ENCODE measurements at places on chromosomes 5 and 9.

DNA sequence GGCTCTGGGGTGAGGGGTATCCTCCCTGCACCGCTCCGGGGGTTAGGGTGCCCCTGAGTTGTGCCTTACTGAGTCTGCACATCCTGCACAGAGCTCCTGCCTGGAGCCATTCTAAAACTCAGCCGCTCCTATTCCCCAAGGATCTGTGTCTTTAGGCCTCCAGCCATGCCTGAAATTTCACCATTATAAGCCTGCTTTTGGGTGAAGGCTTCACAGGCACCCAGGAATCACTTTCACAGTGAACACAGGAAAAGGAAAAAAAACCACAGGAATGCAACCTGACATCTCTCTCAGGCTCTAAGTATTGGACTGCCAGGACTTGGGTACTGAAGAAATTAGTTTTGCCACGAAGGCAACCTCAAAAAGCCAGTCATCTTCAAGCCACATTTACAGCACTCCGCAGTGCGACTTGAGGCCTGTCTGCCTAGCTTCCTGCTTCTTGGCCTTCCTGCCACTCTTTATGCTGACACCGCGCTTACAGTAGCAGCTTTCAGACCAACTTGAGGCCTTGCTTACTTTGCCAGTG, 30.9 kb downstream of the GALNT10 start:
- DNase-seq, result peak; percentile 10

GRCh38 chr9:105127863-105128220, 116.6 kb upstream of the SLC44A1 start:
- DNase-seq, result peak; percentile 12

DNA sequence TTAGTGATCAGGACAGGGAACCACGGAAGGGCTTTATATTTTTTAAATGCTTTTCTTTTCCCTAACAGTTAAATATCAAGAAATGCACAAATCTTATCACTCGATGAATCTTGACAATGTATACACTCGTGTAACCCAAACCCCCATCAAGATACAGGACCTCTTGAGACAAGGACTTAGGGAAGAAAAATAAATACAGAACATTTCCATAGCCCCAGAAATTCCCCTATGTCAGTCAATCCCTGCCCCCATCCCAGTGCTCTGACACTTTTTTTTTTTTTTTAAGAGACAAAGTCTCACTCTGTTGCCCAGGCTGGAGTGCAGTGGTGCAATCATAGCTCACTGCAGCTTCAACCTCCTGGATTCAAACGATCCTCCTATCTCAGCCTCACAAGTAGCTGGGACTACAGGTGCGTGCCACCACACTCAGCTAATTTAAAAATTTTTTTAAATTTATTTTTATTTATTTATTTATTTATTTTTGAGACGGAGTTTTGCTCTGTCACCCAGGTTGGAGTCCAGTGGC, 2.7 kb downstream of the SPINK4 start:
- no peak for DNase-seq

DNA sequence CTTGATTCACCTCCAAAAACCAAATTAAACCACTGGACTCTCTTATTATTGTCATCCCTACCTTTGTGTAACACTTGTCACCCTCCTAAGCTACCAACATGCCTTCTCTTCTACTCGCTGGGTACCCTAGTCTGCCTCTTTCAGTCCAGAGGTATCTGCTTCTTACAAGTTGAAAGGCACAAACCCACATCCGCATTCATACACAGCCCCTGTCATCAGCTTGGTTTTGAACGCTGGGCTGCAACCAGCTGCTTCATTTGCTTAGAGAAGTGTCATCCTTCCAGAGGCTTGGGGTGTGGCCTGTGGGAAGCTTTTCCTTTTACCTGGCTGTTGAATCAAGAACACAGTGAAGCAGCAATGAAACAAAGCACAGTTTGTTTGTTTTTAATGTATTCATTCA, 138.8 kb upstream of the WWC1 start:
- no peak for DNase-seq

GRCh38 chr5:113205323-113205722, 228.7 kb downstream of the DCP2 start:
- no peak for DNase-seq

DNA sequence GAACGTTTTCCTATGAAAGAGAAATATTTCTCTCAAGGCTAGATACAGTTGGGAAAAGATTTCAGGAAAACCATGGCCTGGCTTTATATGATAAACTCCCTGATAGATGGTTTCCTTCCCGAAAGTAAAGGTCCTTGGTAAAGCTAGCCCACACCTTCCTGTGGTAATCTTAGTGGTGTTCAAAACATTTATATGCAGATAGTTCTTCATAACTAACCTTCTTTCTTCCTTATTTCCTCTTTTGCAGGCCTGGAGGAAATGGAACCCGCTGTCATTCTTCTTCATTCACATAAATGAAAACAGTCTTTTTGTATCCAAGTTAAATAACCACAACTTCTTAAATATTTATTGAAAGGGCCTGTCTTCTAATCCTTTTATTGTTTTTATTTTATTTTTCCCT, 474.0 kb upstream of the ACTBL2 start:
- no peak for DNase-seq

DNA sequence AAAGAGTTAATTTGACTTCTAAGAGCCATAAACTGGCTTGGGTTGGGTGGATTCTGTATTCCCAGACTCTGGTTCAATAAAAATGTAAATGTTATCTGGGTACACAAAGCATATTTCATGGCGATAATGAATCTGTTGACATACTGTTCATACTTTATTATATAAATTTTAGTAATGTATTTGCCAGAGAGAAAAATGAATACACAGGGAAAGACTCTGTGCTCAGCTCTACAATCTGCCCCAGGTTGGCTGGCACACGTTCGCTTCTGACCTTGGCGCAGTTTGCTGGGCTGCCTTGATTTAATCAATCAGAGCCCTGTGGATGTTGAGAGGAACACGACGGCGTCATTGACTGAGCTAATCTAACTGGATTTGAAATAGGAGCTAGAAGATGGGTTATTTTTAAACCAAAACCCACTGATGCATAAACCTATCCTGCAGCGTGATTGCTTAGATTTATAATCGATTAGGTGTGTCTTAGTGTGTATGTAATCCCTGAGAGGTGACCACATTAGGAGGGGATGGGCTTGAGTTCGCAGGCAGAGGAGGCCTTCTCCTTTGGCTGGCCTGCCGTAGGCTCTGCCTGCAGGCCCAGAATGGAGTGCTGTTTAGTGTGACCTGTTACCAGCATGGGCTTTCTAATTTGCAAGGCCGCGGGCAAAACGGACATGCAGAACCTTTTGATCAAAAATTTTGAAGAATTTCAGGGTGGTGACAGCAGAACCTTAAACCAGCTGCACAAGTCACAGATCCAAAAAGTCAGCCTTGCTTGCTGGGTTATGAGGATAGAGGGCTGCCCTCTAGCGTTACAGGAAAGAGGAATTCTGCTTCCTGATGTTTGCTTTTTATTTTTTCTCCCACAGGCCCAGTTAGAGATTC, 3.9 kb upstream of the ADCY2 start:
- peak; percentile 23 for DNase-seq

- no peak for DNase-seq
Observed at GRCh38 chr9:12815888-12816287, 41.1 kb downstream of the LURAP1L start.

- no peak for DNase-seq
Observed at GRCh38 chr9:137630126-137630525, 11.3 kb downstream of the EHMT1 start.

- no peak for DNase-seq
Observed at GRCh38 chr9:108759399-108759798, 96.4 kb downstream of the ACTL7B start.

DNA sequence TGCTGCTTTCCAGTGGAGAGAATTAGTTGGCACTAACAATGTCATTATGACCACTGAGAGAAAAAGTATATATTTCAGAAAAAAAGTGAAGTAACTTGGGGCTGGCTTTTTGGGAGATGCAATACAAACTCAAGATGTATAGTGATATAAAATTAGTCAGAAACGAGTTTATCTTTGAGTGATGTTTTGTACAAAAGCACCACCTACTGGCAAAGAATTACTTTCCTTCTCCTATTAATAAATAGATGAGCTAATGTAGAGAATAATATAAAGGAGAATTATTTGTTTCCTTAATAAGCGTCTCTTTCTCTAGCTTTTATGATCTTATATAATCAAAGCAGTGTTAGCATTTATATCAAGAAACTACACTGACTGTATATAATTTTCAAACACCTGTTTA, 158.8 kb downstream of the MEF2C start:
- no peak for DNase-seq

DNA sequence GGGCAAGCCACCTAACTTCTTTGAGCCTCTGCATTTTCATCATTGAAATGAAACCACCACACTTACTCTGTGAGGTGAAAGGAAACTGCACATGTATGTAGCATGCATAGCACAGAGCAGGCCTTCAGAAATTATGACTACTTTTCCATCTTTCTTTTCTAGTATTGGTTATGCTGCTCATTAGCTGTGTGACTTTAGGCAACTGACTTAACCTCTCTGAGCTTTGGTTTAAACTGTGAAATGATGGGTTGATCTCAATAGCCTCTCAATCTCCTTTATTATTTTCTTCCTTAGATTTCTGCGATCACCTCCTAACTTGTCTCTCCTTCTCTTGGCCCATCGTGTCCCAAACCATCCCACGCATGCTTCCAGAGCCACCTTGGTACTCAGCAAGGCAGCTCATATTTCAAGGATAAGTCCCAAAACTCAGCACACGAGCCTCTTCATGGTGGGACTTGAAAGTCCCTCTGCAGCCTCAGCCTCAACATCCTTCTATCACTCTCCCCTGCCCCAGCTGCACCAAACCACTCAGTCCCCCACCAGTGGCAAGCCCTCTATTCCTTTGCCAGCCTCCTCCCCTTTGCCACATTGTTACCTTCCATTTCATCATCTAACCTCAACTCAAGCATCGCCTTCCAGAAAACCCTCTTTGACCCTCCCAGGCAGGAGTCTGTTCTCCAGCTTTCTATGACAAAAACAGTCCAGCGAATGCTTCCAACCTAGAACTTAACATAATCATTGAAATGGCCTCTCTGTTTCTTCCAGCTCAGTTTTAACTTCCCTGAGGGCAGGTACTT, 60.3 kb upstream of the DNAH5 start:
- no peak for DNase-seq

DNA sequence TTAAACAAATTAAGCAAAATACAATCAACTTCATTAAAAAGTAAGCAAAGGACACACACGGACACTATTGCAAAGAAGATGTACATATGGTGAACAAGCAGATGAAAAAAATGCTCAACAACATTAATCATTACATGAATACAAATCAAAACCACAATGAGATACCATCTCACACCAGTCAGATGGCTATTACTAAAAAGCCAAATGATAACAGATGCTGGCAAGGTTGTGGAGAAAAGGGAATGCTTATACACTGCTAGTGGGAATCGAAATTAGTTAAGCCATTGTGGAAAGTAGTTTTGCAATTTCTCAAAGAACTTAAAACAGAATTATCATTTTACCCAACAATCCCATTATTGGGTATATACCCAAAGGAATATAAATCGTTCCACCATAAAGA, 636.2 kb upstream of the ST8SIA4 start:
- no peak for DNase-seq

DNA sequence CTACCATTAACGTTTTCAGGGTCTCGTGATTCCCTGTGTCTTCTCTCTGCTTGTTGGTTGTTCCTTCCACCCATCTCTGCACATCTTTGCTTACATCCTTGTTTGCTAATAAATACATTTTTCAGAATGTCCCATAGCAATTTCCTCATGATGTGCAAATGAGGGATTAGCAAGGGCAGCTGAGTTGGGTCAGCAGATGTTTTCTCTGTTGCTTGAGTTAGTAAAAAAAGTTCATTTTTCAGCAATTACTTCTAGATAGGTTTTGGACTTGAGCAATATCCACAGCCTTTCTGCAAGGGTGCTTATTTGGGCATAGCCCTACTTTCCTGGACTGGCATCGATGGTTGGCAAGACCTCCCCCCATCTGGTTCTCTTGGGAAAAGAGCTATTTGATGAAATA, 4.8 kb upstream of the TNFSF15 start:
- no peak for DNase-seq

DNA sequence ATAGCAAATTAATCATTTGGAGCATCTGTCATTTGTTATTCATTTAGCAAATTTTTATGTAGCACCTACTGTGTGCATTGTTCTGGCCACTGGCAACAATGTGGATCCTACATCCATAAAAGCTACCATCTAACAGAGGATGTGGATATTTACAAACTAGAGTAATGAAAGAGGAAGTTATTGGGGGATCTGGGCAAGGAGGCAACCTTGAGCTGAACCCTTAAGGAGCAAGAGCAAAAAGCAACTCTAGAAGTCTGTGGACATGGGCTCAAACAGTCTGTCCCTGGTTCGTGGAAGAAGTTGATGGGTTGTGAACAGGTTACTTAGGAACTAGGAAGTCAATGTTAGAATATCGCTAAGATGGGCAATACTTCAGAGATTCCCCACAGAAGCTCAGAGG, 259.9 kb downstream of the SYK start:
- peak; percentile 34 for DNase-seq

- DNase-seq, result peak; percentile 63
Observed at GRCh38 chr9:35611230-35611797, 6.3 kb downstream of the TESK1 start.

DNA sequence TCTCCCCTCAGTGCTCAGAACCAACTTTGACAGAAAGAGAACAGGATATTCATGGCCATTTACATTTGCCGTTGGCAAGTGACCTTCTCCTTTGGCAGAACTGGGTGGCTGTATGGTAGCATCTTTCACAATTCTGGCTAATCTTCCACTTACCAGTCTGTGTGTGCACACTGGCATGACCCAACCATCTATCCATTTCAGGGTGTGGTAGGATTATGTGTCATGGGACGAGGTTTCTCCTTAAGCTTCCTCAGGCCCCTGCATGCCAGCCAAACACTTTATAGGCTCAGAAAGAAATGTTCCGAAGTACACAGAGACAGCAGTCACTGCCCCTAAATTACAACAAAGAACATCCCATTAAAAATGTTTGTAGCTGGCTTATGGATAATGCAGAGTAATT, 497.1 kb downstream of the NFIB start:
- DNase-seq, result no peak

- peak; percentile 34 for DNase-seq
Observed at GRCh38 chr9:117725426-117725887, 21.3 kb downstream of the TLR4 start.

DNA sequence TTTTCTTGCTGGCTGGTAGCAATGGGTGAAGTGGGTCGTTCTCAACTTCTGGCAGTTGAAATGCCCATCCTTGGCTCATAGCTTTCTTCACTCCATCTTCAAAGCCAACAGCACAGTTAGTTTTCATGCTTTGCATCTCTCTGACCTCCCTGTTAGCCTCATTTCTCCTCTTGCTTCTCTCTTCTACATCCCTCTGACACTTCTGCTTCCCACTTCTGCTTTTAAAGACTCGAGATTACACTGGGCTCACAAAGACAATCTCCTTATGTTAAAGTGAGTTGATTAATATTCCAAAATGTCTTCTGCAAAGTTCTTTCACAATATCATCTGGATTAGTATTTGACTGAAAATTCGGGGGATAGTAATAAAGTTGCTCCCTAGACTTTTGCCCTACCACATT, 684.8 kb upstream of the CCNG1 start:
- no peak for DNase-seq

- DNase-seq, result no peak
Observed at GRCh38 chr9:95993337-95993736, 117.8 kb downstream of the ERCC6L2 start.

GRCh38 chr9:129221233-129221632, 43.2 kb upstream of the IER5L start:
- DNase-seq, result no peak

All from inflammatory macrophage (primary cell).